ENCODE measurements at places on chromosomes 7 and 10.

DNA sequence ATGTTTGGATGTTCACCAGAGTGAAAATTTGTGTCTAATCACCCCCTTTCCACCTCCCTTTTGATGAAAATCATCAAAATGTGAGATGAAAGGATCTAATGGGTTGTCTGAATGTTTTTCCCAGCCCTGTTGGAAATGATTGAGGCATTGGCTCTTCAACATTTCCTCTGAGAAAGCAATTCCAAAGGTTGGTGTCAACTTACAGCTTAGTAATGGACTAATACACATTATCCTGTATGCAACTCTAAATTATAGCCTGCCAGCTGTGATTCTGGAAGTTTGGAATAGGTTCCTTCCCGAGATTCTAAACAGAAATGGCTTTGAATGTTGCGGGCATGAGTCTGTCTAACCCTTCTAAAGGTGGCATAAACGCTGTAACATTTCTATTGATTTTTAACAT is 152.9 kb downstream of the DYNC1I1 start:
- DNase-seq: no peak

GRCh38 chr10:72123616-72124015 is 35.3 kb upstream of the SPOCK2 start:
- no peak for DNase-seq

DNA sequence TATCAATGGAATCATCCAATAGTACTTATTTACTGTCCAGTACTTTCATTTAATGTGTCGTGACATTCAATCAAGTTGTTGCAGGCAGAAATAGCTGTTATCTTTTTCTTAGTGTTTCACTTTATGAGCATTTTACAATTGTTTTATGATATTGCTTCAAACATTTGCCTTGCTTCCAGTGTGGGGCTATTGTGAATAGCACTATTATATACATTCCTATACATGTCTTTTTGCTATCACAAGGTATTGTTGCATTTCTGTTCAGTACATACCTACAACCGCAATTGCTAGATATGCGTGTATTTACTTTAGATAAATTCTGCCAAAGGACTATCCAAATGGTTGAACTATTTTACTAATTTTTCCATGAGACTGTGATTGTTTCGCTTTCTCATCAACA is 34.9 kb downstream of the CYP2C8 start:
- no peak for DNase-seq

DNA sequence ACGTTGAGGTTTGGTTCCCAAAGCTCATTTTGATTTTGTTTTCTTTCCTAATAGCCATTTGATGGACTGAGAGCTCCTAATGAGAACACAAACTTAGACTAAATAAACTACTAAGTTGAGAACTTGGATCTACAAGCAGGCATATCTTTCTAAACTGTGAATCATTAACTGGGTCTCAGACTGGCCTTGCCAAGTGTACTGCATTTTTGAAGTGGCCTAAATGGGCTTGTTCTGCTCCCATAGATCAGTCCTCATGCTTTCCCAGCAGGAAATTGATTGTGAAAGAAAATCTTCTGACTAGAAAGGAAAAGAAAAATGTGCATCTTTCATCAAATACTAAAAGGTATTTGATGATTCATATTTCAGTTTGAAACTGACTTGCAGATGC is 46.7 kb upstream of the RBM33 start:
- DNase-seq: no peak

DNA sequence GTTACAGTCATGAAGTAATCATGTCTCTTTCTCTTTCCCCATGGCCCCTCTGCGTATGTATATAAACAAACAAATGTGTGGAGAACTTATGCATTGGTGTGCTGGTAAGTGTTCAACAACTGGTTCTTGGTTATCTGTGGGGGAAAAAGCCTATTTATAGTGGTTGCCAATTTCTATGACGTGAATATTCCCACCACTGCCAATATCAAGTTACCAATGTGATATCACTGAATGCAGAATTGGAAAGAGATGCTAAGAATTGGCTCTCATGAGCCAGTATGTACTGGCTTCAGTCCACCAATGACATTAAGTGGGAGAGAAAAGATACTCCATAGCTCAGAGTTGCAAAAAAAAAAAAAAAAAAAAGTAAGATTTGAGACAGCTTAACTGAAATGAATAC is 399.7 kb downstream of the REEP3 start:
- DNase-seq: no peak

GRCh38 chr10:99685597-99685967 is 26.3 kb downstream of the ENTPD7 start:
- peak; percentile 82 for DNase-seq

GRCh38 chr10:120632047-120632446 is 175.0 kb downstream of the PLPP4 start:
- DNase-seq: no peak

DNA sequence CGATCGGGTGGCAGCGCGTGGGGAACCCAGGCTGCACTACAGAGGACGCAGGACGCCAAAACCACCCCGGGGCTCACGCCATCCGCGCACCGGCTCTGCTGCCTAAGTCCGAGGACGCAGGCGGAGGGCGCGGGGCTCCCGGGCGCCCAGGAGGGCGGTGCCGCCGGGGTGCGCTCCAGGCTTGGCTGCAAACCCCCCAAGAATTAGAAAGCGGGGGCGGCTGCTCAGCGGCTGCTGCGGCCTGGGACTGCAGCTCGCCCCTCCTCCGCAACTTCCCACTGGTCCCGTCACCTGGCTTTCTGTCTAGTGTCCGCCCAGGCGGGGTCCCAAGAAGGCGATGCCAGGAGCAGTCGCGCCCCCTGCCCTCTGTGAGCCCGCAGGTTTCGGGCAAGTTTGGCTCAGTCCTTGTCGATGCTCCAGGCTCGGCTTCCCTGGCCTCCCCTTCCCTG is 1.7 kb upstream of the POU6F2 start:
- DNase-seq: no peak

- no peak for DNase-seq
These were observed 1.8 kb downstream of the LRCH4 start for GRCh38 chr7:100584054-100584682.

GRCh38 chr10:34152434-34152833 is 662.7 kb downstream of the PARD3 start:
- no peak for DNase-seq

DNA sequence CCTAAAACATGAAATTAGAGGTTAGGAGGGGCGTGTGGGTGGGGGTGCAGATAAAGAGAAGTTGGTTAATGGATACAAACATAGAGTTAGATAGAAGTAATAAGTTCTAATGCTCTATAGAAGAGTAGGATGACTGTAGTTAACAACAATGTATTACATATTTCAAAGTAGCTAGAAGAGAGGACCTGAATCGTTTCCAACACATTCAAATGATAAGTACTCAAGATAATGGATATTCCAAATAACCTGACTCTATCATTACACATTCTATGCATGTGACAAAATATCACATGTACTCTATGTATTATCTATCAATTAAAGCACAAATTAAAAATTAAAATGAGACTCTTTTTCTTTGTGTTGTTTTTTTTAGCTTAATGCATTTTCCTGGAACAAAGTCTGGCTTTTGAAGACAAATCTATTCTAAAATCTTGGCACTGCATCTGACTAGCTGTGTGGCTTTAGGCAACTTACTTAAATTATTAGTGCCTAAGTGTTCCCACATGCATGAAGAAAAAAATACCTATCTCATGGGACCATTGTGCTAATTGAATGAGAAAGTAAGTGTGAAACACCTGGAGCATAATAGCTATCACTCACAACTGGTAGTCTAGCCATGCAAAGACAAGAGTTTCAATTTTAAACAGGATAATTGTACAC is 75.7 kb downstream of the SEMA3C start:
- DNase-seq: no peak
